ENCODE measurements at places on chromosomes 1 and 21.

GRCh38 chr21:46498335-46499050, 39.8 kb downstream of the DIP2A start:
- no peak for DNase-seq

GRCh38 chr1:59292562-59292961, 4.3 kb upstream of the FGGY start:
- peak; percentile 37 for DNase-seq

- DNase-seq, result no peak
These were observed 28.3 kb downstream of the NCMAP start for GRCh38 chr1:24584171-24584647.

DNA sequence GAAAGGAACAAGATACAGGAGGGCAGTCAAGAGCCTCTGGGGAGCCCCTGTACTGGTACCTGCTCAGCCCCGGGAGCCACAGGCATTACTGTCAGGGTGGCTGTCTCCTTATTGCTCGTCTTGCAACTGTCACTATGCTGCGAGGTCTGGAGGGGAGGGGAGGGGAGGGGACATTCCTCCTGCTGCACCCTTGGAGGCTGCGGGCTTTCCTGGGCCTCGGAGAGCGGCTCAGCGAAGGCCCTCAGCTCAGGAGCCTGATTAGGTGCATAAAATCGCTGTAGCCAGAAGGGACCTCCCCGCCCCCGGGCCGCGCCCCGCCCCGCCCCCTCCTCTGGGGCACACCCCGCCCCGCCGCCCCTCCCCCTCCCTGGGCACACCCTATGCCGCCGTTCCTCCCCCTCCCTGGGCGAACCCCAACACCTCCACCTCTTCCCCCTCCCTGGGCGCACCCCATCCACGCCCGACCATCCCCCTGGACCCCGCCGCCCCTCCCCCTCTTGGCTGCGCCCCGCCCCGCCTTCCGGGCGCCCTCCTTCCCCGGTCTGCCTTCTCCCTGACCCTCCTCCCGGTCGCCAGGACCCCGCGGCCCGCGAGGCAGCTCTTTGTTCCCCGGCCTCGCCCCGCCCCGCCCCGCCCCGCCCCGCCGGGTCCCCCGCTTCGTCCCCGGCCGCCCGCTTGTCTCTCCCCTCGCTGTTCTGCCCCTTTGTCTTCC, 35.5 kb downstream of the CACHD1 start:
- peak; percentile 45 for DNase-seq

- no peak for DNase-seq
These were observed 123.4 kb upstream of the KCNK1 start for GRCh38 chr1:233490488-233490887.

DNA sequence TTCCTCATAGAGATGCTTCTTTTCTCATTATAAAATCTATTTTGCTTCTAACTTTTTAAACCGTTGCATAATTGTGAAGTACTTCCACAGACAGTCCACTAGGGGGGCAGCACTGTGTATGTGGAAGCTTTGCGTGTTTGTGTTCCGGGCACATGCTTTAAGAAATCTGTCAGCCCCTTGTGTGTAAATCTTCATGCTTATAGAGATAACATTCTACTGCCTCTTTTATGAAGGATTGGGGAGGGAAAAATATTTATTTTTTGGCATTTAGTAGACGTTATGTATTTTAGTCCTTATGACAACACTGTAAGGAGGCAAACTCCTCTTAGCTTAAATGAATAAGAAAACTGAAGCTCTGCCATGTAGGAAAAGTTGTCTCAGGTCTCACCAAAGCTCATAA, 157.3 kb upstream of the PTGFR start:
- no peak for DNase-seq

GRCh38 chr1:151814971-151815545, 9.8 kb upstream of the LINGO4 start:
- DNase-seq, result no peak

GRCh38 chr1:14946684-14947238, 206.8 kb upstream of the TMEM51 start:
- DNase-seq, result no peak

- no peak for DNase-seq
These were observed 101.6 kb upstream of the PALMD start for GRCh38 chr1:99544328-99544727.

DNA sequence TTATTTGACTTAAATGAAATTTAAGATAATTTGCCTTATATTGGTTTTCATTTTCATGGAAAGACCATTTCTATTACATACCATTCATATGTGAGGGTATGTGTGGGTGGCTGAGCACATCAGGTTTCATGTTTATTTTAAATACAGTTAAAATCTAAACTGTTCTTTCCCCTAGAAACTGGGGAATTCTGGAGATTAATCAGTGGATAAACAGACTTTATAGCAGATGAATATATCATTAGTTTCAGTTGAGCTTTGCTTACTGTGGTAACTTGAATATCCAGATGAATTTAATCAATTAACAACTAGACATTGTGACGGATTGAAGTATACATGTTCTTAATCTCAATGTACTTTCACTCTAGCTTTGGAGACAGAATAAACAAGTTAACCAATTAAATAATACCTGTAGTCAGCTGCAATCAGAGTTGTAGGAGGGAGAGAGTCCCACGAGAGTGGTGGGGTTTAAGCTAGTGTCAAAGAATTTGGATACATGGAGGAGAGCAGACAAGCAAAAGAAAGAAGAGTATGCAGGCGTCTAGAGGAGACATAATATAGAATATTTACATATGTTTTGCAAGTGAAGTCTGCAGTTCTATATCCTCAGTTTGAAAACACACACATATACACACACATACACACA, 97.6 kb downstream of the PDE4B start:
- DNase-seq, result no peak

GRCh38 chr1:229434641-229435051, 752 bp upstream of the ACTA1 start:
- no peak for DNase-seq

DNA sequence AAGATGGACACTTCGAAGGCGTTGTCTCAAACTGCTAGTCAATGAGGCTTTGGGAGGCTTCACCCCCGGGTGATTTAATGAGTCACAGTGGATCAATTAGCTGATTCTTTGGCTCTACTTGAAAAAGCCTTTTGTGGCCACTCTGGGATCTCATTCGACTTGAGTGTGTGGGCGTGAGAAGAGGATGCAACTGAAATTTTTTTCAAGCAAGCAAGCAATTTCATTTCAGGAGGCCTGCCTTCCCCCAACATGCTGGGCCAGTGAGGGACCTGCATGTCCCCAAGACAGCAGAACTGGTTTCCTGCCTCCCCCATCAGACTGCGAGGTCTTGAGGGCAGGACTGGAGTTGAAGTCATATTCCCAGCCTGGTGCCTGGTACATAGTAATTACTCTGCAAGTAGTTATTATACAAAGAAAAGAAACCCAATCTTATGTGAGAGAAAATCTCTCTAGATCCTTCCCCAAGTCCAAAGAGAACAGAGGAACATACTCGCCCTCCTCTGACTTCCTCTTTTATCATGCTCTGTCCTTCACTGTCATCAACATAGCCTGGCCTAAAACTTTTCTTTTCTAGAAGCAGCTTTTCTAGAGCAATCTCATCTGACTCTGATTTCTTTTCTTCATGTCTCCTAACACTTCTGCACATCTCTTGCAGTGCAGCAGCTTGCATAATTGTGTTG, 22.7 kb downstream of the SYT6 start:
- DNase-seq, result no peak

DNA sequence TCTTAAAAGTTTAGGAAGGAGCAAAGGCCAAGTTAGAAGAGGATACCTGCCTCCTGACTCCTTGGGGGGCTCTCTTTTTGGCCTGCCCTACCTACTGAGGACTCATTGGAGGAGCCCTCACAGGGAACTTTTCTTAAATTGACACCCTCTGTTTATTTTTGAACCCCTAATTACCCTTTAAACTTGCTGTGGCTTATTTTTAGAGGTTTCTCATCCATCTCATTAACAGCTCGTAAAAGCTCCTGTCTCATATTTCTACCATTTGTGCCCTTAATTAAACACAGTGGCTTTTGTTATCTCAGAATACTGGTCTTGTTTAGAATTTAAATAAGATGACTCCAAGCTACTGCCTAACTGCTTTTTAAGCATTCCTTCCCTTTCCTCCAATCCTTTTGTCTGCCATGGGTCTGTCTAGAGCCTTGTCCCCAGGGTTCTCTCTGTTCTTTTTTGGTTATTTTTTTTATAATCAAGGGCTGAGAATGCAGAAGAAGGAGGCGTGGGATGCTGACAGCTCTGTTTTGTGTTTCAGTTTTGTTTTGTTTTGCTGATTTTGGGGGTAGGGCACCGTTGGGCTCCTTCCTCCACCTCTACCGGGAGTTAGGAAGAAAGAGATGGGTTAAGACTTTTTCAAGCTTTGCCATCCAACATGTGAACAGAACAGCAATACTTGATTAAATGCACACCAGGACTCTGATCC, 78.0 kb downstream of the SYT6 start:
- no peak for DNase-seq

- DNase-seq, result no peak
These were observed 198.7 kb upstream of the PTBP2 start for GRCh38 chr1:96522927-96523326.

DNA sequence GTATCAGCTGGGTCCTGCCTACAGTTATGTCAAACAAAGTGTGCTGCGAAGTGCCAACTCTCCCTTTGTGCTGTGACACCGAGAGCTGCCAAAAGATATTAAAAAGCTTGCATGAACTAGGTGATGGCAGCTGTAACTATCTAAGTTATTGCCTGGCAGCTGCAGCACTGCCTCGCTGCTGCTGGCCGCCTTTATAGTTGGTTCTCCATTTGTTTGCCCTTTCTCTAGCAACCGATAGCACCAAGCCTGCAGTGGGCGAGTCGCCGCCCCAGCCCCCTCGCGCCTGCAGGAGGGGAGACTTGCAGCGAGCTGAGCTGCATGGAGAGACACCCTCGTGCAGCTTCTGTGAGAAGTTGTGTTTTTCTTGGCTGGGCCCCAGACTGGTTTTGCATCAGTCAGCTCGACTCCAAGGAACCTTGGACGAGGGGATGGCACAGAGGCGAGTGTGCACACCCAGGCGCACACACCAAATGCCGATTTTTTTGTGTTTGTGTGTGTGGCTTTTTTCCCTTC, 330.6 kb downstream of the RPS6KC1 start:
- no peak for DNase-seq

DNA sequence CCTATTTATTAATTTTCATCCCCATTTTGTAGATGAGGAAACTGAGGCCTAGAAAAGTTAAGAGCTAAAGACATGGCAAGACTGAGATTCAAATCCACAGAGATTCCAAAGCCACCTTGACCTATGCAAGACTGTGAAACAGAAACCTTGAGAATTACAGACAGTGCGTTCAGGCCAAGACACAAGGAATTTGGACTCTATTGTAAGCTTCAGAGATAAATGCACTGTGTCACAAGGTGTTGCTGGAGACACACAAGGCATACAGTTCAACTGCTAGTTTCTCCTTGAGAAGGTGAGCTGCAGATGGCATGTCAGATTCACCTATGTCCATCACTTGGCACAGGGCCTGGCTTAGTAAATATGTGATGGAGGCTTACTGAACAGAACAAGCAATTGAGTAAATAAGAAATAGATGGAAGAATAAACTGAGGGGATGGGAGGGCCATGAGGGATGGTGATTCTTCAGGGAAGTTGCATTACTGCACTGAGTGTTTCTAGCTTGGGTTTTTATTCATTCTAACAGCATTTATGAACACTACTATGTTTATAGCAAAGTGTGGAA, 215.0 kb downstream of the DAB1 start:
- no peak for DNase-seq

DNA sequence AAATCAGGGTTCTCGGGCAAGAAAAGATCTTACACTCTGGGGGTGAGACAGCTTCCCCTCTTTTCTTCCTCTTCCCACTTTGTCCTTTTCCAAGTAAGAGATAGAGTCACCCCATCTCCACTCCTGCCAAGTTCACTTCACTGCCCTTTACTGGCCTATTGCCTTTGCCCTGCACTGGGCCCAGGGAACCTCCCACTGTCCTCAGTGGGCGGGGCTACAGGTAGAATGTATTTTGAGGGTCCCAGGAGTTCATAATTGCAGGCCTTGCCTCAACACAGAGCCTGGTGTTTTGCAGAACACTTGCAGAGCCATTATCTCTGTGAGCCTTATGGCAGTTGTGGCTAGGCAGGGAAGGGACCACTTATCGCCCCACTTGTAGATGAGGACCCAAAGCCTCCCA, 3.3 kb downstream of the AMPD2 start:
- DNase-seq, result no peak

- DNase-seq, result no peak
These were observed 229.5 kb downstream of the TOMM20 start for GRCh38 chr1:234899041-234899729.

GRCh38 chr21:44443291-44443890, 11.9 kb upstream of the LRRC3 start:
- DNase-seq, result no peak

DNA sequence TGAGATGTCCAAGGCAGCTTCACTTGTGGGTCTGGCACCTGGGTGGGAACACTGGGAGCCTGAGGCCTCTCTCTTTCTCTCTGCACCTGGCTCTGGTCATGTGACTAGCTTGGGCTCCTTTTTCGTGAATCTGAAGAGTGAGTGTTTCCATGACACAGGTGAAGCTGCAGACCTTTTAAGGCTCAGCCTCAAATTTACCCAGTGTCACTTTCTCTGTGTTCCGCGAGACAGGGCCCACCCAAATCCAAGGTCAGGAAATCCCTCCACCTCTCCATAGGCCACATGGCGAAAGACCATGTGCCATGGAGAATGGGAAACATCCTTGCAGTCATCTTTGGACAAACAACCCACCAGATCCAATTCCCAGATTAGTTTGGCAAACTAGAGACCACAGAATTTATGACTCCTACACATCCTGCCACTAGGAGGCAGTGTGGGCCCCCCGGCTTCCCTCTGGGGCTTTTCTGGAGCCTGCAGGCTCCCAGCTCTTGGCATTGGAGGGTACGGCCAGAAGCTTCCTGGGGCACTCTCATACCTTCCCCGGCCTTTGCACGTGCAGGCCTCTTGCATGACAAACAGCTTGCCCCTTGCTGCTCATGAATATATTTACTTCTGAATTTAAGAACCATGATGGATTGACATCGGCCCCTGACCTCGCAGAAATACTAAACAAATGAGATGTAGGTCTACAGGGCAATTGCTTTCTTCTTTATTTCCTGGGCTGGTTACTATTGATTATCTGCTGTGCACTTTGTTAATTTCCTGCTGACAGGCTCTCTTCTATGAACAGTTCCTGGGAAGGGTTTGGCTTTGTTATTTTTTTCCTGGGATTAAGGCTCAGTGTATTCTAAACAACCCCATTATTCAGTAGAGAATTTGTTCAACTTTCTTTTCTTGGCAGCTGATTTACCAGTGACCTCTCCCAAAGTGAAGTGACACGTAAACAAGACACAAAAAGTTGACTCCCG, 180.7 kb downstream of the KAZN start:
- DNase-seq, result no peak

- no peak for DNase-seq
These were observed 143.0 kb downstream of the RERE start for GRCh38 chr1:8674481-8674880.

GRCh38 chr1:64129701-64130100, 73.7 kb upstream of the UBE2U start:
- DNase-seq, result no peak

GRCh38 chr1:37797750-37798345, 4.2 kb downstream of the MANEAL start:
- DNase-seq, result no peak
